ENCODE measurements at places on chromosomes 4 and X.

- DNase-seq: no peak
Observed at GRCh38 chr4:31194823-31195222, 474.7 kb downstream of the PCDH7 start.

- DNase-seq: no peak
Observed at GRCh38 chr4:3514806-3515501, 17.3 kb downstream of the LRPAP1 start.

DNA sequence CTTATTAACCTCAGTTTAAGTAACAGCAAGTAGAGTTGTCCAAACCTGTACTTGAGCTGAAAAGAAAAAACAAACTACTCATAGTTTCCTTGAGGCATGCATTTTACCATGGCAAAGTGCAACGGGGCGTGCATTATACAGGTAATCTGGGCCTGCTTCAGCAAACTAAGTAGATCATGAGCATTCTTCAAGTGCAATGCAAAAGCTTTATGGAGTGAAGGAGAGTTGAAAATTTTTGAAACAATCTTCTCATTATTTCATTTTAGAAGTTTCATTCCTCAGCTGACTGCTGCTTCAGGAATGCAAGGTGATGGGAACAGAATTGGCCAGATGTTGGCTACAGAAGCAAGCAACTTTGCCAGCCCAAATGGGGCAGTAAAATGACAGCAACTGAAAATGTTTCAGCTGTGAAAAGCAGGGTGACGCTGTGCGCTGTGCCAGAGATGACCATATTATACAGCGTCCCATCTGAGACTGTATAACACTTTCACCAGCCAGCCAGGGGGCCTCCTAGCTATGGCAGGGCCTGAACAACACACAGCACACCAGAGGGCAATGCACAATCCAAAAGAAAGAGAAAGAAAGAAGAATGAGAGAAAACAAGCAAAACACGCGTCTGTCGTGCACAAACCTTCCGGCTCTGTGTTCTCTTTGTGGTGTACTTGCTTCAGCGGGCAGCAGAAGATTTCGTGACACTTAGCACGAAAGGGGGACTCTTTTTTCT lies 145.5 kb upstream of the FGF13 start:
- DNase-seq: no peak

DNA sequence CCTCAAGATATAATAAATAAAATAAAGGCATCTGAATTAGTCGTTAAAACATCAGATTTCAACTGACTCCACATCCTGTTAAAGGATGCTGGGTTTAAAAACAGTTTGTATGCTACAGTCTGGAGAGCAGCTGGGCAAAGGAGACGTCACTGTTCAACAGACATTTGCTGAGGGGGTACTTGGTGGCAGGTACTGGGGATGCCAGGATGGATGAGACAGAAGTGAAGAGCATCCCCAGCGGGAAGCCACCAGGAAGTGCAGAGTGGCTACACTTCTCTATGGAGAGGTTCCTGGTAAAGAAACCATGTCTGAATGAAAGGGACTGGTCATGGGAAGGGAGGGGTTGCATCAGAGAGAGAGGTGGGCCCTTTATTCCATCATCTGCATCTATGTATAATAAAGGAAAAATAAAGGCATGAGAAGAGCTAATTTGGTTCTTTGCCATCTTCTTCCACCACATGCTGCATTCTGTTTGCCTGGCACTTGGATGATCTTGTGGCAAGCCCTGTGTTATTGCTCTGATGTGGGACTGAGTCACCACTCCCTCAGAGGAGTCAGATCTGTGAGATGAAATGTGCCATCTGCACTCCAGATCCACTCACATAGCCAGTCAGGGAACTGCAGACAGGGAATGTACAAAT lies 145.0 kb downstream of the SOWAHB start:
- peak; percentile 1 for DNase-seq

- no peak for DNase-seq
Observed at GRCh38 chr4:67087897-67088296, 457.4 kb downstream of the CENPC start.

DNA sequence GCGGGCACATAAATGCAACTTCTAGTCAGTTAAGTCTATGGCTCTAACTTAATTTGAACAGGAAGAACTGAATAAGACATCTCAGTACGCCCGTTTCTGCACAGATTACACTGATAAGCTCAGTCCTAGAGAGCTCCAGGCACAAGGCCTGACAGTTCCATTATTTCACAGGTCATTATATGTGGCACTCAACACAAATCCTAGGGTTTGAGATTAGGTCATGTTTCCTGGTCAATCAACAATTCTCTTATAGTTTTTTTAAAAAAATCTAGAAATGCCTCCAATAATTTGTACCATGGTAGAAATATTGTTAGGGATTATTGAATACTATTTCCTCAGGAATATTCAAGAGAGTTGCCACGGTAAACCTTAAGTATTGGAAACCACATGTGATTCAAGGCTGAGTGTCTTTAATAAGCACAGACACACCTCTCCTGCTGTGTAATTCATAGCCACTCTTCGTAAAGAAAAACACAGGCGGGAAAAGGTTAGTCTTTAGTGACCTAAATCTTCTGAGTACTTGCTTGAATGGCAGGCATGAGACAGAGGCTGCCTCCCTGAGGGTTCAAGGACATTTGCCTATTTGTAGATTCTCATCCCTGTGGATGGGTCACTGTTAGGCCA lies 342.9 kb upstream of the ADGRL3 start:
- DNase-seq: no peak

DNA sequence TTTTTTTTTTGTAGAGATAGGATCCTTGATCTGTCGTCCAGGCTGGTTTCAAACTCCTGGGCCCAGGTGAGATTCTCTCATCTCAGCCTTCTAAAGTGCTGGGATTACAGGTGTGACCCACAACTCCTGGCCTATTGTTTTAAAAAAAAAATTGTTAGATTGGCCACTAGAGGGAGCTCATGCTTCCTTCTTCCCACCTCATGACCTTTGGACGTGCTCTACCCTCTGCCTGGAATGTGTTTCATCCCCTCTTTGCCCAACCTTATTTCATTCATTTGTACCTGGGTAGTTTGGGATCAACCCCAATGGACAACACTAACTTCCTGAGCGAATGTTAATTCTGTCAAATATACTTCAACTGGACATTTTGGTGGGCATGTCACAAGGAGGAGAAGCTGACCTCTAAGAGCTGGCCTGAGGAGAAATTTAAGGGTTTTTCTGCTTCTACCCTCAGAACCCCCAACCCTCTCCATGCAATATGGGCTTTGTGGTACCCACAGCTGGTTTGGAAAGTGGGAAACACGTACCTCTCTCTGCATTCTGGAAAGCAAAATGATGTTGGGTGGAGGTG lies 6.4 kb downstream of the PPEF2 start:
- DNase-seq: no peak

GRCh38 chr4:95761871-95762270 lies 78.0 kb upstream of the PDHA2 start:
- no peak for DNase-seq

- DNase-seq: no peak
Observed at GRCh38 chrX:11953615-11954014, 184.7 kb upstream of the FRMPD4 start.

GRCh38 chrX:140040386-140040785 lies 75.1 kb upstream of the CXorf66 start:
- DNase-seq: no peak

- DNase-seq: no peak
Observed at GRCh38 chr4:25002681-25003080, 28.1 kb downstream of the LGI2 start.

- DNase-seq: no peak
Observed at GRCh38 chrX:19388064-19388679, 44.4 kb downstream of the PDHA1 start.

GRCh38 chr4:168743601-168744000 lies 246.7 kb downstream of the PALLD start:
- DNase-seq: no peak

GRCh38 chr4:181970366-181970765 lies 272.8 kb upstream of the TENM3 start:
- no peak for DNase-seq

- peak; percentile 65 for DNase-seq
Observed at GRCh38 chrX:120357186-120357585, 4.7 kb upstream of the ATP1B4 start.

GRCh38 chr4:153969542-153969941 lies 180.7 kb upstream of the SFRP2 start:
- DNase-seq: no peak

DNA sequence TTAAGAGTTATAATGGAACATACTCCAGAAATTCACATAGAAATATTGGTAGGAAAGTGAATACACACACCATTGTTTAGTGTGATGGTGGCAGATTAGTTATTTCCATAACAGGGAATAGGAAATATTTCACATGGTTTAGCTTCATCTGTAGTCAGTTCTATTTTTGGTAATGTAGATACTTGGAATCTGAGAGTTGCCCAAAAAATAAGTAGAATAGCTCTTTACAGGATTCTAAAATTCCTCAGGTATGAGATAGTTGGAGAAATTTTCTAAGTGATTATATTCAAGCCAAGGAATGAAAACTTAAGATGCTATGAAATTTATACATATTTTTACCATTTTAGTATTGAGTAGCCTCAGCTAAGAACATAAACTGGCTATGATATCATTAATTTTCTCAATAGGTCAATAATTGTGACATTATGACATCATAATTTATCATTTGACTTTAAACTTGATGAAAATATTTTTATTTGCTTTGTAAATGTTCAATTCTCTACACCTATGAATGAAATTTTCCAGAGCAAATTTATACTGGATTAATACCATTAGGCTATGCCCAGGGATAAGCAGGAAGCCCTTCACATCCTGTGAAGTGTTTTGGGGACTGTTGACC lies 35.8 kb downstream of the CPEB2 start:
- DNase-seq: no peak

- peak; percentile 67 for DNase-seq
Observed at GRCh38 chr4:156815717-156816359, 155.8 kb downstream of the PDGFC start.

DNA sequence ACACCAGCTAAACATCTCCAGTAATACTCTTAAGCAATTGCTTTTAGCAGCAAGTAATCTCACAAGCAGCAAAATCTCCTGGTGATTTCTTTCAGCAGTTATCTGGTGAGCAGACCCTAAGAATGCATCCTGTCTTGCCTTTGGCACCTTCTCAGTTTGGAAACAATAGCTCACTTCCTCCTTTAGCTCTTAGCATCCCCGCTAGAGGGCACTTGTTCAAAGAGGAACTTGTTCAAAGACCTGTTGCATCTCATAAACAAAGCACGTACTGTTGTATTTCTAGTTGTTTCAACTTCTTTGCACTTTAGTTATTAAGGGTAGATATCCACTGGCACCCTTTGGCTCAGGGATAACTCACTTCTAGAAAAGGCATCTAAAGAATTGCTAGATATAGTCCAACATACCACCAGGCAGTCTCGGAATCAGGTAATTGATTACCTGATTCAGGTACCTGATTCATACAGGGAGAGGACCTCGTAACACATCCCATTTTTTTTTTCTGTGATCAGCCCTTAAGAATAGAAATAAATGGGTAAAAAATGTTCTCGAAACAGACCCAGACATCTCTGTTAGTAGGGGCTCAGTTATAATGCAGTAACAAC lies 81.9 kb upstream of the QRFPR start:
- DNase-seq: no peak

GRCh38 chrX:12236156-12236555 lies 97.9 kb downstream of the FRMPD4 start:
- DNase-seq: no peak

- DNase-seq: no peak
Observed at GRCh38 chr4:184433258-184433892, 41.0 kb downstream of the IRF2 start.

GRCh38 chr4:163284304-163284703 lies 48.1 kb downstream of the NPY1R start:
- DNase-seq: no peak

DNA sequence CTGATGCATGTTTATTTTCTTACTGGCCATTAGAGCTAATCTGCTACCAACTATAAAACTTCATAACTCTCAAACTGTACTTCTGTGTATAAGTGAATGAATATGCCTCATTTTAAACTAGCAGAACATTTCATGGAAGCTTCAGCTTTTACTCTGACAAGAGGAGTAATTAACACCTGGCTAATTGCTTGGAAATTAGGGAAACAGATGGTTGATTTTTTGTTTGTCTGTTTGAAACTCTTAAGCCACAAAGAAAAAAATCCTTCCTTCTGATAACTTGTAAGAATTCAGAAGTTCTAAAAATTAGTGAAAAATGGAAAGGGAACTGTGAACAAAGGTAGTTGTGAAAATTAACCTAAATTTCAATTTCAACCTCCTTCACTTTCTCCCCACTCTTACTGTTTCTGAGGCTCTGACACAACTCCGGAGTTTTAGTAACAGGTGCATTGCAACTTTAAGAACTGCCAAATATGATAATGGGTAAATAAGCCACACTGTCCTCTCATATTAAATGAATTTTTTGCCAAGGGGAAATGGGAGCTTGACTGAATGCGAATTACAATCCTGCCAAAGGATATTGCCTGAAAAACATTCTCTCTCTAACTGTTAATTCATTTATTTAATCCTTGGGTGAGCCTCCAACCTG lies 1.0 kb downstream of the EGF start:
- DNase-seq: no peak

- no peak for DNase-seq
Observed at GRCh38 chr4:101158134-101158482, 189.2 kb downstream of the PPP3CA start.

GRCh38 chr4:51830156-51830720 lies 12.7 kb upstream of the DCUN1D4 start:
- DNase-seq: no peak

DNA sequence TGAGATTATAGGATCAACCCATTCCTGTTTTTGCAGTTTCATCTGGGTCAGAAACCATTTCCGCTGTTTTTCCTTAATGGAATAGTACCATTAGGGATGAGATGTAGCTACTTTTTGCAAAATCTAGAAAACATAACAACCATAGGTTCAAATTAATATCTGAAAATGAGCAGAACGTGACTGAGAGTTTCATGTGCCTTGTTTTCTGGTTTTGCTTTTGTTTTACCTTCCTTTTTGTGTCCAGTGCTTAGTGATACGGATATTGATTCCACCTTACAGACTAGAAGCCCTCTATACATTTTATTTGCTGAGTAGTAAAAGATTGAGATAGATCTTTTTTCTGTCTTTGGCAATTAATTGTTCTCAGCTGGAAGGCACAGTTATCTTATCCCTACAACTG lies 46.5 kb downstream of the SNX25 start:
- DNase-seq: no peak

DNA sequence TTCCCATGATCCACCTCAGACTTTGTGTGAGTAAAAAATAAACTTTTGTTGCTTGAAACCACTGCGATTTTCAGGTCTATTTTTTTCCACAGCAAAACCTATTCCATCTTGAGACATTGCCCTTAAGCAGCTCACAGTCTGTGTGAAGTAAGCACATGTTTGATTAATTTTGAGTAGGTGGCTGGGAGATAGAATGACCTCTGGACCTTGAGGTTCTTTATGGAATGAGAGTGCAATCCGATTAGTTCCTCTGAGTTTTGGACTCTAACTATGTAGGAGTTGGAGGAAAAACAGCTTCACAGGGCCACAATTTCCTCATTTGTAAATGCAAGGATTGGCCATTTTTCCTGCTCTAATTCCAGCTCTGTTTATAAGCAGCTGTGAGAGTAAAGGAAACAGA lies 234.1 kb upstream of the IGFBP7 start:
- no peak for DNase-seq
